ENCODE measurements at places on chromosomes 3 and 15.

DNA sequence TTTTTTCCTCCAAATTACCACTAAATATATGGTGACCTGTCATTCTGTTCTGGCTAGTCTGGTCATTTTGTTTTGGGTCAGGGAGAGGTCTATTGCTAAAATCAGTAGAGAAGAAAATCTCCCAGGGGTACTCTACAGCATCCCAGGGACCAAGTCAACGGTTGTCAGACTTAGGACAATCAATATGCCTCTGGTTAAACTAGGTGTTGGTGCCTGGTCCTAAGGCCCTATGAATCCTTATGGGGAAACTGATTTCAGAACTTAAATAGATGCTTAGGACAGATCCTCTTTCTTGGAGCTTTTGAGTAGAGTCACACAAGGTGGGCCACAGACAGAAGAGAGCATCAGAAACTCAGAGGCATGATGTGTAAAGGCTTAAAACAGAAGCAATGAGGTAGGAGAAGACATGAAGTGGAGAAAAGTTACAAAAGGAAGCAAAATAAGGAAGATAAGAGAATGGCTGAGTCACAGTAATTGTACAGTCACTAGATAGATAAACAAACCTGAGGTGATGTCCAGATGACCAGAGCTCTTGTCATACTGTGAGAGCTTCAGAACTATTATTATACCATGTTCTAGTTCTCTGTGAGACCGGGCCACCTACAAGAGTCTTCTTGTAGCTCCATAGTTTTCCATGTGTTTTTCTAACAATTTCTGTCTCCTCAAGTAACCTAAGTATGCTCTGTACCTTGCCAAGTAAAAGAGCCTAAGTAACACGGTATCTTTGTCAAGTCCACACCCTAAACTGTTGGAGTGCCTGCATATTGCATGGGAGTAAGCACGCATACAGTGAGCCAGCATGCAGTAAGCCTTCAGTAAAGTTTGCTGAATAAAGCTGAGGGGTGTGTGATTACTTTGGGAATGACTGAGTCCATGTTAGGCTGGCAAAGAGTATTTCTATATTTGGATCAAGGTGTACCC, 44.6 kb upstream of the LEKR1 start:
- DNase-seq, result no peak

- peak; percentile 57 for DNase-seq
Measured at GRCh38 chr3:129429602-129430001, 1.2 kb upstream of the EFCAB12 start.

DNA sequence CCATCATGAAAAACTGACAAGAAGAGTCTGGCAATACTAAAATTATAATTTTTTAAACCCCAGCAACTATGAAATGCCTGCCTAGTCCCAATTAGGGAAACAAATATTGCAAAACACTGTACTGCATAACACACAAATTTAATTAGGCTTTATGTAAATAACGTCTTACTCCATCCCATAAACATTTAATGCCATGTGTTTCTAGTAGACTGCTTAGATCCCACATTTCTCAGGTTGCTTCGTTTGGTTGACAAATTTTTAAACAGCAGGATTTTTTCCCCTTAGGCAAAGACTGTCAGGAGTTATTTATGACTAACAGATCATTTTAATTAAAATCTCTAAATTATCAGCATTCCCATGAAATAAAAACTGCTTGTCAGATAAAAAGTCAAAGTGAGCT, 29.9 kb downstream of the EIF2AK4 start:
- DNase-seq, result no peak

DNA sequence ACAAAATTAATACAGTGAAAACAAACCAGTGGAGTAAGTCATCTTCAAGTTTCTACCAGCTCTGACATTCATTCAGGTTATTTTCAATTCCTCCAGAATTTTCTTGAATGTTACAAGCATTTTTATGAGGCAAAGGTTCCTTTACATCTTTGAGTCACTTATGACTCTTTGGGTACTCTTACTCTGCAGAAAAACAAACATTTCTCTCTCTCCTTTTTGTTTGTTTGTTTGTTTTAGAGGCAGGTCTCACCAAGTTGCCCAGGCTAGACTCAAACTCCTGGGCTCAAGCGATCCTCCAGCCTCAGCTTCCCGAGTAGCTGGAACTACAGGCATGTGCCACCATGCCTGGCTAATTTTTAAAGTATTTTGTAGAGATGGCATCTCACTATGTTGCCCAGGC, 233.5 kb downstream of the ADAMTSL3 start:
- DNase-seq, result no peak

DNA sequence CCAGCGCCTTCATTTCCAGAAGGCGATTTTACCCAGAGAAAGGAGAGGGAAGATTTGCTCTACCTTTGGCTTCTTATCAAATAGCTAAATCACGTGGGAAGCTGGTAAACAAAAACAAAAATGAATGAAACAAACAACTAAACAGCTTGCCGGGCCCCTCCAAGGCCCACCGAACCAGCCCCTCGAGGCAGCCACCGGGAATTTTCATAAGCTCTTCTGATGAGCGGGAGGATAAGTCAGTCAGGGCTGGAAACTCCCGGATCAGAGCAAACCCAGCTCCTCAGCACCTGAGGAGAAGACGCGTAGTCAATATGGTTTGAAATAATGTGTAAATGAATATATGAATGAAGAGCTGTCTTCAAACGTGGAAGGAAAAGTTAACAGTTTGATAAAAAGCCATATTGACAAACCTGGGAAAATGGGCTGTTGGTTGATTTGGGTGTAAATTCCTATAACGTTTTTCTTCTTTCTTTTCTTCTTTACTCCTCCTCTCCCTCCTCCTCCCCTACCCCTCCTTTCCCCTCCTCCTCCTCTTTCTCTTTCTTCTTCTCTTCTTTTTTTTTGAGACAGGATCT, 10.7 kb downstream of the RPLP1 start:
- no peak for DNase-seq

DNA sequence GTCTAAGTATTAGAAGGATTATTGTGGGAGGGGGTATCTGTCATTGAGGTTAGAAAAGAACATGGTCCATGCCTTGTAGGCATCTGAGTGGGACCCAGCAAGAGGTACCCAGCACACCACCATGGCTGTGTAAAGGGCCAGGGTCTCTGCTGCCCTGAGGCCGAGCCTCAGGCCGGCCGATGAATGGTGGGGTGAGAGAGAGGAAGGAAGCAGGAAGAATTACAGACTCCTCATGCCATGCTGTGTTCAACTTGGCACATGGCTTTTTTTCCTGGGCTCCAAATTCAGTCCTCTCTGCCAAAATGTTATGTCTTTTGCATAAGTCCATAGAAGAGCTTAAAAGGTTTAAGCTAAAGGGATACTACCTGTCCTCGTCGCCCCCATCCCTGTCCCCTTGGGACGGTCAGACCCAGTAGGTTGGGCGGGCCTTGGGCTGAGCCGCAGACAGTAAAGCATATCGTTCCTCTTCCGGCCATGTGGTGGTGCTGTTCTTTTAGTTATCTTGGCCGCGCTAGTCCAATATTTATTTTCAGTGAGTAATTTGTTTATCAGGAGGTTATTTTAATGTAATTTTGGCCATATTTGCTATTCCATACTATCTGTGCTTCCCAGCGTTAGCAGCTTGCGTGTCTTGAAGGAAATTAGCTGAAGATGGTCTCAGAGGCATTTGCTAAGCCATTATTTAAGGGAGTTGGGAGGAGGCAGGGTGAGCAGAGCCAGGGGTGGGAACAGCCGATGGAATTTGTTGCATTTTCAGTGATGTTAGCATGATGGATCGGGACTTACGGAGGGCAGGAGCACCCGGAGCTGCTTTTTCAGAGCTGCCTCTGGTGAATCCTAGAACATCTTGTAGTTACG, 152.4 kb downstream of the AGBL1 start:
- DNase-seq, result peak; percentile 42

- no peak for DNase-seq
Measured at GRCh38 chr3:180624714-180625113, 22.8 kb downstream of the TTC14 start.

DNA sequence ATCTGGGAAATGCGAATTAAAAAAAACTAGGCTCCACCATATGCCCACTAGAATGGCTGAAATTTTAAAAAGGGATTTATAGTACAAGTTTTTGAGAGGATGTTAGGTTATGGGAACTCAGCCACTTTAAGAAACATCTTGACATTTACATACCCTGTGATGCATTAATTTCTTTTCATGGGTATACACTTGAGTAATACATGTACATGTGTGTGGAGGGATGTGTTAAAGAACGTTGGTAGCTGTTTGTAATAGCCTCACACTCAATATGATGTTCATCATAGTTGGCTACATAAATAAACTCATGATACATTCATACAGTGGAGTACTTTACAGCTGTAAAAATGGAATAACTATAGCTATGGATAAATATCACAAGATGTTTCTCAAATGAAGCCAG, 40.9 kb downstream of the MEF2A start:
- no peak for DNase-seq

- no peak for DNase-seq
Measured at GRCh38 chr3:72505539-72506405, 342.5 kb downstream of the SHQ1 start.

GRCh38 chr3:69199942-69200341, 77.5 kb upstream of the LMOD3 start:
- no peak for DNase-seq

DNA sequence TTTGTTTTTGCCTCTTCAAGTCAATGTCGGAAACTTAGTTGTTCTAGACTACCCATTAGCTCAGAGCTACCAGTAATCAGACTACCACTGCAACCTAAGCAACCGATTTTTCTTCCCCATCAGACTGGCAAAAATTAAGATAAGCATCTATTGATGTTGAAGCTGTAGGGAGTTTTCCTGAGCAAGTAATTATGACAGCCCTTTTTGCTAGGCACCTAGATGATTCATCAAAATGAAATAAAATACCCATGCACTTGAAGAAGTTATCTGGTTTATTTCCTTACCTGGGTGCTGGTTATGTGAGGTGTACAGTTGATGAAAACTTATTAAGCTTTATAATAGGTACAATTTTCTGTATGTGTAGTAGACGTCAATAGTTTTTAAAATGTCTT, 554 bp upstream of the COMMD4 start:
- no peak for DNase-seq

DNA sequence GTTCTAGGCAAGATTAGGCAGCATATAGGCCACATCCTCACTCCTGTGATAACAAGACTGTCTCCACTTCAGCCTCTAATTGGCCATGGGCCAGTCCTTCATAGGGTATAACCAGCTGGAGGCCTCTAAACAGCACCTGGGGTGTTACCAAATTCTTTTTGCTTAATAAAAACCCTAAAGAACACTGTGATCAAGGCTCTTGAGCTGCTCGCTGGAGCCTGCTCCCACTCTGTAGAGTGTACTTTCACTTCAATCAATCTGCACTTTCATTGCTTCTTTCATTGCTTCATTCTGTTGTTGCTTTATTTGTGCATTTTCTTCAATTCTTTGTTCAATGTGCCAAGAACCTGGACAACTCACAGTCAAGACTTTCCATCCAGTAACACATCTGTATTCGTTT, 36.2 kb upstream of the TOPBP1 start:
- DNase-seq, result no peak

- no peak for DNase-seq
Measured at GRCh38 chr3:46471371-46471914, 6.7 kb upstream of the LTF start.

GRCh38 chr3:81255463-81255862, 506.0 kb downstream of the GBE1 start:
- no peak for DNase-seq

- DNase-seq, result peak; percentile 39
Measured at GRCh38 chr3:34015204-34016142, 217.0 kb downstream of the PDCD6IP start.

GRCh38 chr3:99128725-99129505, 227.4 kb upstream of the DCBLD2 start:
- no peak for DNase-seq

GRCh38 chr3:151592287-151592686, 131.4 kb upstream of the IGSF10 start:
- DNase-seq, result peak; percentile 37

GRCh38 chr3:85244091-85244490, 285.3 kb downstream of the CADM2 start:
- no peak for DNase-seq

DNA sequence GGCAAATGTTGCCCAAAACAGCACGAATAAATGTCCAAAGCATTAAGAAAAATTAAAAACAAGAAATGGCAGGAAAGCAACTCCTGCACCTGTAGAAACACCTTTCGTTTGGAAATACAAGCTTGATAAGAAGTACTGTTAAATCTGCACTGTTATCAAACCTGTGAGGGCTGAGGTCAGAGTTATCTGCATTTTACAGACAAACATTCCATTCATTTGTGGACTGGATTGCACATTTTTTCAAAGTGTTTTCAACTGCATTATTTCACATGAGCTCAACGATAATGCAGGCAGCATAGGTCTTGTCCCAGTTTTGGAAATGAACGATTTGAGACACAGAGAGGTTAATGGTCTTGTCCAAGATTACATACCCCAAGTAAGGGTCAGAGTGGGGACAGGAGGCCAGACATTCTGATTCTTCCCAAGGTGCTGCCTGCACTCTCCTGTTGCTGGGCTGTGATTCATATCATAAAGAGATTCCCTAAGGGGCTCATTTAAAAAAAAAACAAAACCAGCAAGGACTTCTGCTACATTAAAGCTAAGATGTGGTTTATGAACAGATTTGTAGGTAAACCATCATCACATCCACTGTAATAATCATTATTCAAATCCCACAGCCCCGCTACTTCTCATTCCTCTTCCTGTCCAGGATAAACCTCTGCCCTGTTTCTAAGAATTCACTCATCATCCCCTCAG, 13.0 kb downstream of the GUCA1C start:
- DNase-seq, result no peak

GRCh38 chr3:156819842-156820691, 6.1 kb upstream of the LEKR1 start:
- DNase-seq, result no peak

GRCh38 chr3:185176750-185177359, 24.0 kb upstream of the C3orf70 start:
- DNase-seq, result peak; percentile 37

- peak; percentile 8 for DNase-seq
Measured at GRCh38 chr3:188749010-188749617, 422.7 kb upstream of the TPRG1 start.

DNA sequence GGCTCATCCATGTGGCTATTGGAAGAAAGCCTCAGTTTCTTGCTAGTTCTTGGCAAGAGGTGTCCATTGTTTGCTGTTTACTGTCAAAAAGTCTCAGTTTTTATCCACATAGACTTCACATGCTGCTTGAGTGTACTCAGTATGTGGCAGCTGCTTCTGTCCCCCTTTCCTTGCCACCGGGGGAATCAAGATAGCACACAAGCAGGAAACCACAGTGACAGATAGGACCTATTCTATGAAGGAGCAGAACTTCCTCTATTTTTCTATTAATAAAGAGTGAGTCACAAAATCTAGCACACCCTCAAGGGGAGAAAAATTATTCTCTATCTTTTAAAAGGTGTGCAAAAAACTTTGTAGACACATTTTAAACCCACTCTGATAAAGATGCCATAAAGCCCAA, 121.4 kb upstream of the GMNC start:
- no peak for DNase-seq

DNA sequence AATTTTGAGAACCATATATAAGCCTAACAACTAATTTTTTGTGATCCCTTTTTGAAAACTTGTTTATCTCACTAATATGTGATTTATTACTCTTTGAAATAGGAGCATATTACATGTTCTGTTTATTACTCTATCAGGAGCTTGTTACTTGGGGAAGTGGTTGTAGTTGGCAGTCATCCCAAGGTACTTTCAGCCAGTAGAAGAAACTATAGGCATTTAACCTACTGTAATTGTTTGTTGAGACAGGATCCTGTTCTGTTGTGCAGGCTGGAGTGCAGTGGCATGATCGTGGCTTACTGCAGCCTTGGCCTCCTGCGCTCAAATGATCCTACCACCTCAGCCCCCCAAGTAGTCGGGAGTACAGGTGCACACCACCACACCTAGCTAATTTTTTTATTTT, 195.6 kb downstream of the TCF12 start:
- no peak for DNase-seq

Data from H7 (cell line).